ENCODE measurements at places on chromosomes 5 and 9.

- no peak for DNase-seq
These were observed 122.7 kb upstream of the LPAR1 start for GRCh38 chr9:111161015-111161415.

DNA sequence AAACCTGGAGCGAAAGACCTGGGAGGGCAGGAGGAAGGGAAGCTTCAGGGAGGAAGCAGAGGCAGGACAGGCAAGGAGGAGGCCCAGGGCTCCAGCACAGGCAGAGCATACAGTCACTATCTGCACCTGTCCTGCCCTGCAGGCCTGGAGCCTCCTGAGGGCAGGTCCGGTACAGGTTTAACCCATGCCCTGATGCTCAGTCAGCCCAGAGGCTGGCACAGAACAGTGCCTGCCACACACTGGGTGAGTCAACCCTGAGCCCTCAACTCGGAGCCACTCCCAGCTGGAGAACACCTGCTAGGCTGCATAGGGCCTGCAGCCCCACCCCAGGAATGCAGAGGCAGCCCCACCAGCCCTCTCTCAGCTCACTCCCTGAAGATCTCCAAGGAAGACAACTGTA lies 161.5 kb upstream of the PHYKPL start:
- no peak for DNase-seq

DNA sequence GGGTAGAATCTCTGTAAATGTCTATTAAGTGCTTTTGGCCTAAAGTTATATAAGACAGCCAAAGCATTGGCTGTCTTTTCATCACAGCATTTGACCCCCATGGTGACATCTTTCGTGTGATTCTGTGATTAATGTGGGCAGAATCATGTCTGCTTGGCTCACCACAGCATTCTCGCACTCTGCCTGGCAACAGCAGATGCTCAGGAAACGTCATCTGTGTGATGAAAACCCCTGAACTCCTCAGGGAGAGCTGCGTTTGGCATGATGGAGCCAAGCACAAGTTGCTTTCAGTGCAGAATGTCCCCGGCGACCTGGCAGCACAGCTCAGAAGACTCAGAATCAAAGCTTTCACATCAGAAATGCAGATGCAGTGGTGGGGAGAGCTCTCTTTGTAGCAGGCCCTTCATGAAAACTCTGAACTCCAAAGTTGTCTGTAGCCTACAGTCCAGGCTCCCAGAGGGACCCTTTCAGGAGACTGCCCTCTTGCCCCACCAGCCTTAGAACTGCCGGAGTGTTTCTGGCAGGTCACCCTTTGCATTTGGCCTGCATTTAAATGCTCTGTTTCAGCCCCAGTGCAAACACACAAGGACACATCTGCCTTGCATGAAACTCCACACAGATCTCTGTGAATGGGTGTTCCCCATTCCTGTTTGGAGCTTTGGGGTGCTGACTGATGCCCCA lies 155.6 kb upstream of the PANK3 start:
- no peak for DNase-seq

GRCh38 chr9:28718226-28718625 lies 1144.9 kb upstream of the C9orf72 start:
- no peak for DNase-seq

- no peak for DNase-seq
These were observed 204.1 kb downstream of the DEPDC1B start for GRCh38 chr5:60495644-60496520.

DNA sequence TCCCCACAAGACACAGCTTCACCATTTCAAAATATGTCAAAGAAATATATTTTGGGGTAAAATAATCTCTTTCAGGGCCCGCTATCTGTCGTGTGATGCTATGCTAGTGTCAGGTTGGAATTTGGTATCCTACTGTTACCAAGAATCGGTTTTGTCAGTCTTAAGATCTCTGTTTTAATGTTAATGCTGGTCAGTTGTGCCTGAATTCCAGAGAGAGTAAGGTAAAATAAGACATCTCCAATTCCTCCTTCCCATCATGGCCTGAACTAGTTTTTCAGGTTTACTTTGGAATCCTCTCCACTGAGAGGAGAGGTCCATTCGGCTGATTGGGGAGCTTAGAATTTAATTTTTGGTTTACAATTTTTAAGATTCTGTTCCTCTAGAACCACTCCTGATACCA lies 10.4 kb upstream of the BTF3 start:
- no peak for DNase-seq

- no peak for DNase-seq
These were observed 220.0 kb downstream of the PDE4D start for GRCh38 chr5:59673438-59674058.

DNA sequence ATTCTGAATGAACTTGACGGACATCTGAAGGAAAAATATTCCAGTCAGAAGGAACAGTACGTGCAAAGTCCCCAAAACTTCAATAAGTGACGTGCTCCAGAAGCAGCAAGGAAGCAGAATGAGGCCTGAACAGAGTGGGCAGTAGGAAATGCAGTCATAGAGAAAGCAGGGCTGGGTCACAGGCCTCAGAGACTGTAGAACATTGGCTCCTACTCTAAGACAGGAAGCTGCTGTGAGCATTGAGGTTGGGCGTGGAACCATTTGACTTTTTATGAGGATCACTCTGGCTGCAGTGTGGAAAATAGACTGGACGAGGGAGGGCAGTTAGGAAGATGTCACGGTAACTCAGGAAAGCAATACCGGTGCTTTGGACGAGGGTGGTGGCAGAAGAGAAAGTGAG lies 64.0 kb downstream of the DOCK8 start:
- no peak for DNase-seq

DNA sequence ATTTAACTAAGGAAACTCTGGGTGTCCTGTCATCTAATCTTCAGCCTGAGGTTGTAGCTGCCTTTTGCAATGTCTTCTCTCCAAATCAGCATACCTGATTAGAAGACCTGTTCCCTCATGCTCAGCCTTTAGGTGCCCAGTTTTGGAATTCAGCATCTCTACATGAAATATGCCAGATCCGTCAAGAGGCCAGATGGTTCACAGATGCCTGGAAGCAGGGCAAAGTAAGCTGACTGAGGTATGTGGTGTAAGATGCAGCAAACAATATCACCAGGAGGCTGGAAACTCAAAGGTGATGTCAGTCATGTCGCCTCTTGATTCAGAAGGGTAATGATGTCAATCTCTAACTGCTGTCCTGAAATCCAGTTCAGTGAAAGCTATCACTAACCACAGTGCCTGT lies 324.4 kb downstream of the PRELID2 start:
- no peak for DNase-seq

Data from esophagus squamous epithelium (tissue), 5 donors.